ENCODE measurements at places on chromosomes 4 and X.

DNA sequence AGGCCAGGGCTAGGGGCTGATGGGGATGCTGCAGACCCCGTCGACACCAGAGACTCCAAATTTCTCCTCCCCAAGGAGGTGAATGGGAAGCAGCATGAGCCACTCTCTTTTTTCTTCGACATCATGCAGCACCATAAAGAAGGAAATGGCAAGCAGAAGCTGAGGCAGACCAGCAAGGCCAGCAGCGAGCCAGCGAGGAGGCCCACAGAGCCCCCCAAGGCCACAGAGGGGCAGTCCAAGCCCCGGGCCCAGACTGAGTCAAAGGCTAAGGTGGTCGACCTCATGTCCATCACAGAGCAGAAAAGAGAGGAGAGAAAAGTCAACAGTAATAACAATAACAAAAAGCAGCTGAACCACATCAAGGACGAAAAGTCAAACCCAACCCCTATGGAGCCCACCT, 56.1 kb downstream of the TNIP2 start:
- no peak for DNase-seq

GRCh38 chr4:6619466-6620255, 20.8 kb upstream of the MRFAP1 start:
- no peak for DNase-seq

DNA sequence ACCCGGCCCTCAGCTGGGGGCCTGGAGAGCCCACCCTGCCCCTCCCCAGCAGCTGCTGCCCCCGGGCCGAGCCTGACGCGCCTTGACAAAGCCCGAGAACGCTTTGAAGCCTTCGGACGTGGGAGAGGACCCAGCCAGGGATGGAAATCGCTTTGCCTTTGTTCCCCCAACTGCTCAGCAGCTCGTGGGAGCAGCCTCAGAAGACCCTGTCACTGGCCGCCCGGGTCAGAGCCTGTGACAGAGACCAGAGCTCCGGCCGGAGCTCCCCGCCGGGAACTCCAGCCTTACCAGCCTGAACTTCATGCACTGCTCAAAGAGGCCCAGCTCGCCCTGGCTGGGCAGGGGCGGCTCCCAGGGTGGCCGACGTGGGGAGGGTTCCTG, 2.6 kb upstream of the SLC6A8 start:
- DNase-seq = no peak

DNA sequence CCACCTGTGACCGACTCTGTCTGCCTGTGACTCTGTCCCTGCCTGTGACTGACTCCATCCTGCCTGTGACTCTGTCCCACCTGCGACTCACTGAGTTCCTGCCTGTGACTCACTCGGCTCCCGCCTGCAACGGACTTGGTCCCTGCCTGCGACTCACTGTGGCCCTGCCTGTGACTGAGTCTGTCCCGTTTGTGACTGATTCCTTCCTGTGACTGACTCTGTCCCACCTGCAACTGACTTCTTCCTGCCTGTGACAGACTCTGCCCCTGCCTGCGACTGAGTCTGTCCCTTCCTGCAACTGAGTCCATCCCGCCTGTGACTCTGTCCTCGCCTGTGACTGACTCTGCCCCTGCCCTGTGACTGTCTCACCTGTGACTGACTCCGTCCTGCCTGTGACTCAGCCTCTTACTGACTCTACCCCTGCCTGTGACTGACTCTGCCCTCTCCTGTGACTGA, 9.6 kb upstream of the UVSSA start:
- DNase-seq = no peak

Measured in naive thymus-derived CD8-positive, alpha-beta T cell (primary cell).